Stimulated activated CD4-positive, alpha-beta T cell treated with anti-CD3 and anti-CD28 coated beads, Interleukin-1b, Interleukin-23, amount 100 ng/mL, for 1 hour (primary cell): ENCODE measurements at places on chromosomes 12 and 14.

DNA sequence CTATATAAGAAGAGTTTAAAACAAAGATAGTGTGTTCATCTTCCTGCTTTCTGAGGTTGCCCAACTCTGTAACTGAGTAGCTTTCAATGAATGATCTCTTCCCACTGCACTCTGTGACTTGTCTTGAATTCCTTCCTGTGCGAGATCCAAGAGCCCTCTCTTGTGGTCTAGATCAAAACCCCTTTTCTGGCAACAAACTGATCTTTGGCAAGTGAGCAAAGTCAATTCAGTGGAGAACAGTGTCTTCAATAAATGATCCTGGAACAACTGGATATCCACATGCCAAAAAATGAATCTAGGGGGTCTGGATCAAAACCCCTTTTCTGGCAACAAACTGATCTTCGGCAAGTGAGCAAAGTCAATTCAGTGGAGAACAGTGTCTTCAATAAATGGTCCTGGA is 8.5 kb downstream of the CFAP54 start:
- no peak for DNase-seq

DNA sequence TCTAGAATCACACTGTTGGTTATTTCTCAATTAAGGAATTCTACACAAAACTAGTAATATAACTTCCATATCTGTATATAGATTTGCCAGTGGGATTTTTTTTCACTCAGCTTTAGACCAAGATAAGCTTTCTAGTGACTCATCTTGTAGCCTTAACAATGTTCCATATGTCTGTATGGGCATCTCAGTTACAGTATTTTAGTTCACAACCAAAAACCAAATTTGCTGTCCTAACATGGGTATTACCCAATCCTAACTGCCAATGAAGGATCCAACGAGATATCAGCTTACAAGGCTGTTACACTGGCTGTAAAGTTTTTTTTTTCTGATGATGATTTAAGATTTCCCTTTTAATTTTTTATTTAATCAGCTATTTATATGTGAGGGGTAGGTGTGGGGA is 31.5 kb upstream of the KRR1 start:
- DNase-seq: no peak

GRCh38 chr12:27332407-27332713 is 276 bp upstream of the BMAL2 start:
- no peak for DNase-seq

GRCh38 chr12:5768581-5769196 is 176.4 kb downstream of the ANO2 start:
- DNase-seq: no peak

GRCh38 chr12:42486407-42486806 is 103.1 kb downstream of the PRICKLE1 start:
- no peak for DNase-seq

GRCh38 chr14:51546099-51546498 is 105.6 kb upstream of the FRMD6 start:
- no peak for DNase-seq

GRCh38 chr12:122937622-122938091 is 28.6 kb downstream of the ABCB9 start:
- no peak for DNase-seq

DNA sequence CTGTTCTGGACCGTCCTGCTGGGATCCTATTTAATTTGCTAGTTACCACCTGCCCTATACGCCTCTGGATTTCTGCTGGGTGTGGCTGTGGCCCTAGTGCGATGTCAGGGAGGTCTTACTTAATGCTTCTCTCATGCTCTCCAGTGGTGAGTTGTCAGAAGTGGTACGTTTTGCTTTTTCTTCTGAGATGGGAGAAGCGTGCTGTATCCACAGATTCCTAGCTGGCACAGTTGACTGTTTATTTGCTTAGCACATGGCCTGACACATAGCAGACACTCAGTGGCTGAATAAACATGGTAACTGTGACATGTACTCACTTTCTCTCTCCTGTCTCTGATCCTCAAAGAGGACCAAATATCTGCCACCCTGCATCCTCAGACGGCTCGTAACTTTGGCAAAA is 107.3 kb downstream of the CACNA1C start:
- DNase-seq: no peak

DNA sequence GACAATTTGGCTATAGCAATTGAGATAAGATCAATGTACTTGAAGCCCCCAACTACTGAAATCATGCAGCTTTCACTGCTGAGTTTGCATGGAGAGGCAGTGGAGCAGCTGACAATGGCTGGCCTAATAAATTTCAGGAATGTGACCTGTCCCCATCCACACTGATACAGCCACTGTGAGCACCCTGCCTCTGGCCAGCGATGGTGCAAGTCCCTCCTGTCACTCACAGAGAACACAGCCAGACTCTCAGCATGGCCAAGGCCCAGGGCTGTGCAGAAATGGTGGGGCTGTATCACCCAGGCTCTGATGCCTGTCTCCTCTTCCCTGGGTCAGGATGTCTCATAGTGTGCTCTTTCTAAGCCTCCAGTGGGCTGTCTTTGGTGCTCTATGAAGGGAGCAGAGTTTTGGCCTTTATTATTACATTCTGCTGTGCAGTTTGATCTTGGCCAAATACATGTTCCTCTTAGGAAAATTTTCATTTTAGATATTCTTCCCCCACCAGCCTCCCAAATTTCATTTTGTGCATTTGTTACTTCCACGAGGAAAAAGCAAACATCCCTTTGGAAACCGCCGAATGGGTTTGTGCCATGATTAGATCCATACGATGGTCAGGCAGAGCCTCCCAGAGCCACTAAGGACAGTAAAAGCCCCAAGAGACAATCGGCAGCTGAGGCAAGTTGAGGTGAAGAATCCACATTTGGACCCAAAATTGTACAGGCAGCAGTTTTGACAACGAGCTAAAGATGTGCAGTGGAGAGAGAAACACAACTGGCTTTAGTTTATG is 85.1 kb upstream of the WSCD2 start:
- DNase-seq: no peak

- DNase-seq: no peak
Measured at GRCh38 chr14:61749264-61749663, 13.0 kb upstream of the SNAPC1 start.

DNA sequence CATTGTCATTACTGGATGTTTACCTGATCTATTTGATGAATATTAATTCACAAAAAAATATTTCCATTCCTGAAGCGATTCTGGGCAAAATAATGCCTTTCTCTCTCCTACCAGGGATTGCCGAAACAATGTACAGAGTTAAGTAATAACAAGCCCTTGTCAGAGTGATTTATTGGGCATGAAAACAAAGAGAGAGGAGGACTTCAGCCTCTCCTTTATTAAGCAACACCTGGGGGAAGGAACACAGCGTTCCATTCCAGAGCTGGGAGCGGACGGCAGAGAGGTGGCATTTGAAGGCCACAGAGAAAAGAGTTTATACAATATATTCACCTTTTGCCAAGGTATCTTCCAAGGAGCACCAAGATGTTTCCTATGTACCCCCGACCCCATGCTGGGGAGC is 165.8 kb downstream of the KSR2 start:
- DNase-seq: no peak

DNA sequence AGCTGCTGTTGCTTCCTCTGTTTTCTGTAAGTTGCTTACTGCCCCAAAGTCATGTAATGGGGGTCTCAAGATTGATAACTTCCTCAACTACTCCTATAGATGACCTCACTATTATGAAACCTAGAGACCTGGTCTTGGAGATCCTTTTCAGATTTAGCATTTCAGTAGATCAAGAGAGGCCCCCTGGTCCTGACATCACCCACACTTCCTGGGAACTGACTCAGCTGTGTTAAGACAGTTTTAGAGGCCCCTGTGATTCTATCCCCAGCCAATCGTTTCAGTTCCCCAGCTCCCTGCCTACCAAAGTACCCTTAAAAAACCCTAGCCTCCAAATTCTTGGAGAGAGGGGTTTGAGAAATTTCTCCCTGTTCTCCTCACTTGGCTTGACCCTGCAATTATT is 9.2 kb upstream of the ARG2 start:
- no peak for DNase-seq

DNA sequence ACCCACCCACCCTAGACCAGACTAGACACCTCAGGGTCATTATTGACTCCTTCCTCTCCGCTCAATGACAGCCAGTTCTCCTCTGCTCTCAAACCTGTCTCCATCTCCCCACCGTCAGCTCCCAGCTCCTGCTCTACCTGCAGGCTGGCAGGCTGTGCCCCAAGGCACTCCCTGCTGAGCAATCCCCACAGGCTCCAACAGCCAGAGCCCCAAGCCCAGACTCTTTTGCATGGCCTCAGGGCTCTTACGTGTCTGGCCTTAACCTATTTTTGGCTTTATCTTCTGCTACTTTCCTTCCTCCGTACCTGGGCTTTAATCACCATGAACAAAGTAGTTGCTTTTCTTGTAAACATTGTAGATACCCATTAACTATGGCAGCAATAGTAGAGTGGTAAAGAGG is 162.9 kb upstream of the PRMT8 start:
- DNase-seq: no peak

DNA sequence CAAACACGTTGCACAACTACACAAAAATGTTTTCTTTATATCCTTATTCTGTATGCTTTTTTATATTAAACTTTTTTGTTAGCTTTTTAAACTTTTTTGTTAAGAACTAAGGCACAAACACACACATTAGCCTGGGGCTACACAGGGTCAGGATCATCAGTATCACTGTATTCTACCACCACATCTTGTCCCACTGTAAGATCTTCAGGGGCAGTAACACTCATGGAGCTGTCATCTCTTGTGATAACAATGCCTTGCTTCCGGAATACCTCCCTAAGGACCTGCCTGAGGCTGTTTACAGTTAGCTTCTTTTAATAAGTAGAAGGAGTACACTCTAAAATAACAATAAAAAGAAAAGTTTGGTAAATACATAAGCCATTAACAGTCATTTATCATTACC is 42.2 kb downstream of the PLEKHA5 start:
- no peak for DNase-seq

GRCh38 chr12:71455028-71455737 is 15.6 kb downstream of the LGR5 start:
- no peak for DNase-seq

DNA sequence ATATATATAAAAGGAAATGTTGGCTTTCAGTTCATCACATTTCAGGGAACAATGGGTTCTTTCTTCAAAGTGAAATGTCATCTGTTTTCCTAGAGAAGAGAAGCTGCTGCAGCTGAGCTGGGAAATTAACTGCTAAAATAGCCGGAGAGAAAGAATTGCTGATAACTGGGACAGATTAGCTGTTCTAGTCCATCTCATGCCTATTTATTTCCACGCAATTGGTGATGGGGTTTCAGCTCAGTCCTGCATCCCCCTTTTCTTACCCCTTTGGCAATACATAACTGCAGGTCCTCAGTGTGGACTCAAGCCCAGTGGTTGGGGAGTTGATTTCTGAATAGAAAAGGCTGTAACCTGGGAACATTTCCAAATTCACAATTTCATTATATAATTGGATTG is 436.9 kb upstream of the TMEM132C start:
- no peak for DNase-seq

- DNase-seq: no peak
Measured at GRCh38 chr14:105883066-105884005, 357.0 kb downstream of the TMEM121 start.

- no peak for DNase-seq
Measured at GRCh38 chr12:48827026-48827425, 8.7 kb downstream of the CACNB3 start.

DNA sequence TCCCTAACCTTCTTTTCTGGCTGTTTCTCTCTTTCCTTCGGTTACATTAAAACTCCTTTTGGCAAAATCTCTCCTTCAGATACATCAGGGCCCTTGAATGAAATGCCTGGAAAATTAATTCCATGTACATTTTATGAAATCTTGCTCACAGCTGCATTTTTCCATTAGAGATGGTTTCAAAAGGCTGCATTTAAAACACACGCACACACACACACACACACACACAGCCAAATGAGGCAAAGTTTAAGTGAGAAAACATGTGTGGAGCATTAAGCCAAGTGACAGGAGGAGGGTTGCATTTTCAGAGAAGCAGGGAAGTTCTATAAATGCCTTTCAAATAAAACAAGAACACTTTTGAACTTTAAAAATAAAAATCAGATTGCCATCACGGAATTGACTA is 216.4 kb downstream of the LRIG3 start:
- no peak for DNase-seq

- DNase-seq: no peak
Measured at GRCh38 chr12:85244561-85244960, 35.5 kb upstream of the ALX1 start.

DNA sequence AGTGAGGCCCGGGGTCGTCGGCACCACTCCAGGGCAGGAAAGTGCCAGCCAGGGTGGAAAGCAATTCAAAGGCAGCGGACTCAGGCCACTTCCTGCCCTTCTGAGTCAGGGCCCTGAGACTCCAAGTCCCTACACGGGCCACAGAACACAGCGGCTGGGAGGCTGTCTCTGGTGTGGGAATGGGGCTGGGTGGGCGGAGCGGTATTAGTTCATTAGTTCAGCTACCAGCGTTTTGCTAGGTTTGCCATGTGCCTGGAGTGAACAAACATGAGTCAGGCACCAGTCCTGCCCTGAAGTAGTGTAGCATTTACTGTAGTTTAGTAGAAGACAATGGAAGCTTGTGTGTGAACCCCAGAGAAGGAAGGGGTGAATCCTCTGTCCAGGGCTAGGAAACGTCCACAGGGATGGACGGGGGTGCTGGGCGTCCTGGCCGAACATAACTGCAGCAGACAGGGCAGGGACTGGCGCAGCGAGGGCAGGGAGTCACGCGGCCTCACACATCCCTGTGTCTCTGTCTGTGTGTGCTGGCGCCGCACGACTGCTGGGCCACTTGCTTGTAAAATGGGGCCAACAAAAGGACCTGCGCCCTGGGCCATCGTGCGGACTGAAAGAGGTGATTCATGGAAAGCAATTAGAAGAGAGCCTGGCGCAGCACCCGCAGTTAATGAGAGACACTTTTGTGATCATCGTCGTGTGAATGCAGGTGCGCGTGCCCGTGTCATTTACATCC is 186.4 kb upstream of the PRMT8 start:
- DNase-seq: no peak

DNA sequence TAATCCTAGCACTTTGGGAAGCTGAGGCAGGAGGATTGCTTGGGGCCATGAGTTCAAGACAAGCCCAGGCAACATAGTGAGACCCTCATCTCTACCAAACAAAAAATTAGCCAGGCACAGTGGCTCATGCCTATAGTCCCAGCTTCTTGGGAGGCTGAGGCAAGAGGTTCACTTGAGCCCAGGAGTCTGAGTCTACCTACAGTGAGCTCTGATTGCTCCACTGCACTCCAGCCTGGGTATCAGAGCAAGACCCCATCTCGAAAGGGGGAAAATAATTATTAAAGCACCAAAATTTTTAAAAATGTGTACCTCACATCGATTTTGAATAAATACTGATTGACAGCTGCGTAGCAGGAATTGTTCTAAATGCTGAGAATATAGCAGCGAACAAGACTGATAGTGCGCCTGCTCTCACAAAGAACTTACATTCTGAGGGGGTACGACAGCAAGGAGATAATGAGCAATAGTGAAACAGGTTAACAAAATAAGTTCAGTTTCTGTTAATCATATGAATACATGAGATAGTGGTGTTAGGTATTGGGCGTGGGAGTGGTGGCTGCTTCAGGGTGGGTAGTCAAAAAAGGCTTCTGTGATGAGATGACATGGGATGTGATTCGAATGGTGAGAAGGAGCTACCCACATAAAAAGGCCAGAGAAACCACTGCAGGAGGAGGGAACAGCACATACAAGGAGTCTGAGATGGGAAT is 19.6 kb downstream of the HCFC2 start:
- DNase-seq: no peak

GRCh38 chr14:39040529-39040928 is 62.5 kb downstream of the SEC23A start:
- no peak for DNase-seq
